NCI-H1694 (cell line): ENCODE measurements at places on chromosomes 11 and 22.

- DNase-seq, result no peak
Observed at GRCh38 chr11:46676436-46677158, 23.8 kb downstream of the ARHGAP1 start.

- DNase-seq, result no peak
Observed at GRCh38 chr11:12160680-12161079, 50.3 kb downstream of the MICAL2 start.

DNA sequence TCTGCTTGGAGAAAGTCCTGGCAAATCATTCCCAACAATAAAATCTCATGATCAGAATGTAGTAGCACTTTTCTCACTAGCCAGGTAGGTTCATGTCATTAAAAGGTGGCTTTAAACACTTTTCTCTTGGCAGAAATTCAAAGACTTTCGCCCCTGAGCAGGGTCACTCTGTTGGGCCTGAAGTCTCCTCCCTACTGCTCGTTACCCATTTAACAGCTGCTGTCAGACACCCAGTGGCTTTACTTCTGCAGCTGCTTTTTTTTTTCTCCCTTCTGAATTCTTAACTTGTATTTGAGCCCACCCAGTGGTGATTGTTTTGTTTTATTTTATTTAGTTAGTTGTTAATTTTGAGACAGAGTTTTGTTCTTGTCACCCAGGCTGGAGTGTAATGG, 25.0 kb downstream of the ARHGAP8 start:
- no peak for DNase-seq

DNA sequence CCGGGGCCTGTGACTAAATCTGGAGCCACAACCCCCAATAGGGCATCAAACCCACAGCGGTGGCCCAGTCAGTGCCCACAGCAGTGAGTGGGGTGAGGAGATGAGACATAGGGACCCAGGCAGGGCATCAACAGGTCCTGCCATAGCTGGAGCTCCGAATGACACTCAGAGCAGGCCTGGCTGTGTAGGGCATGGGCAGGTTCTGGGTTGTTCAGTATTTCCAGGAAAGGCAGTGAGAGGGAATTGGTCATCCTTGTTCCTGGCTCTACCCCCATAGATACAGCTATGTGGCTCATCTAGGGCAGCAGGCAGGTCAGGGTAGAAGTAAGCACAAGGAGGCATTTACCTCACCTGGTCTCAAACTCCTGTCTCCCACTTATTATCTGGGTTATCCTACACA, 126.6 kb downstream of the BUD13 start:
- DNase-seq, result no peak

- DNase-seq, result no peak
Observed at GRCh38 chr22:35155403-35156025, 89.6 kb downstream of the ISX start.

DNA sequence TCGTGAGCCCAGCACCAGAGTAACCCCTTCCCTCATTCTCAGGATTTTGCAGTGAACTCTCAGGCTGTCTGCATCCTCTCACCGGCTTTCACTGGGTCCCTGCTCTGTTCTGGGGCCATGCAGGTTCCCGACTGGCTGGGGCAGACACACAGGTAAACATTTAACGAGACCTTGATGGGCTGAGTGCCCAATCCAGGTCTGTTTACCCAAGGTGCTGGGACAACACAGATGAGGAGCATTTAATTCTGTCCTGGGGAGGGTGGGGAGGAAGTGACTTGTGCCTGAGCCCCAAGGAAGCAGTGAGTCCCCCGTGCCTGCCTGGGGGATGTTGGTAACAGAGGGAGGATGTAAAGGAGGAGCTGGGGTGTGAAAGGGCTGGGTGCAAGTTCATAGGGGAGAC, 4.4 kb downstream of the BIK start:
- DNase-seq, result no peak

GRCh38 chr11:121715405-121715804, 262.6 kb upstream of the SORL1-AS1 start:
- DNase-seq, result no peak

DNA sequence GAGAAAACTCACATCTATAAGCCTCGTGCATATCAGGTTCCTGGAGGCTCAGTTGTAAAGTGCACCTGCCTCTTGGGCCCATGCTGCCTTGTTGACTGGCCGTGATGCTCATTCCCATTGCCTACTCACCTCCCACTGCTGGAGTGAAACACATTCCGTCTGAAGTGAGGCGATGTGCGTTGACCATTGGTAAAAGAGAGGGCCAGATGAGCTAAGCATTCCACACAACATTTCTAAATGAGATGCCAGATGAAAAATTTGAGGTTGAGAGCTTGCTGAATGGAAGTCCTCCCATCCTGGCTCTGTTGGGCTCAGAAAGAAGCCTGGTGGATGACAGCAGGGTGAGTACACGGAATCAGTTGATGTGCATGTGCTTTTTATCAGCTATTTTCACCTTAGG, 8.6 kb upstream of the ADAMTS15 start:
- no peak for DNase-seq

GRCh38 chr22:47781024-47781423, 1018.6 kb downstream of the TBC1D22A start:
- DNase-seq, result no peak

DNA sequence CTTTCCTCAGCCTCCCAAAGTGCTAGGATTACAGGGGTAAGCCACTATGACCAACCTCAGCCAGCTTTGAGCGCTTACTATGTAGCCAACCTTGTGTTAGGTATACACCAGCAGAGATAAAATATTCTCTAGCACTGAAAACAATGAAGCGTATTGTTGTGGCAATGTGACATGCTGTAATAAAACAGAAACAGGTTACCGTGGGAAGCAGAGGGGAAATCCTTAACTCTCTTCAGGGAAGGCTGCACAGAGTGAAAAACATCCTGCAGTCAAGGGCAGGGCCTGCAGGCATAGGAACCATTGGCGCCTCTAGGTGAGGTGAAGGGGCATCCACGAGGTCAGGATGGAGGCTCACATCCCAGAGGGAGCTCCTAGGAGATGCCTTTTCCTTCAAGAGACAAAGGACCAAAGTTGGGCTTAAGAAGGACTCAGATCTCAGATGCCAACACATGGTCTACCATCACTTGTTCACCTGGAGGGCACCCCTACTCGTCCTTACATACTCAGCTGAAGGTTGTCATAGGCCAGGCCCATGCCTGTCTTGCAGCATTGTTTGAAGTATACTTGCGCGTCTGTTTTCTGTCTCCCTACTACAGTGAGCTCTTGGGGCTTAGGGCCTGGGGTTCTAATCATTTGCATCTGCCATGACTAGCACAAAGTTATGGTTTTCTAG, 8.0 kb downstream of the POLD4 start:
- no peak for DNase-seq

GRCh38 chr11:134151083-134151747, 72.6 kb downstream of the NCAPD3 start:
- no peak for DNase-seq

DNA sequence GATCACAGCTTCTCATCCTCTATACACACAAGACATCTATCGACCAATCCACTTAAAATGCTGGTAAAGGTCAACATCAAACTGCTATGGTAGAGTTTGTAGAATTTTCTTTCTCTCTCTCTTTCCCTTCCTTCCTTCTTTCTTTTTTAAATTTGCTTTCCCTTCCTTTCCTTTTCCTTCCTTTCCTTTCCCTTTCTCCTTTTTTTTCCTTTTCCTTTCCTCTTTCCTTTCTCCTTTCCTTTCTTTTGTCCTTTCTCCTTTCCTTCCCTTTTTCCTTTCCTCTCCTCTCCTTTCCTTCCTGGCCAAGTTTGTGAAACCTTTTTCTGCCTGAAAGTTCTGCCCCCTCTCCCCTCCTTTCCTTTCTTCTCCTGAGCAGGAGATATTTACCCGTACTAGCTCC, 3.1 kb downstream of the C11orf97 start:
- DNase-seq, result no peak

- no peak for DNase-seq
Observed at GRCh38 chr11:2277008-2277346, 6.6 kb upstream of the ASCL2 start.

DNA sequence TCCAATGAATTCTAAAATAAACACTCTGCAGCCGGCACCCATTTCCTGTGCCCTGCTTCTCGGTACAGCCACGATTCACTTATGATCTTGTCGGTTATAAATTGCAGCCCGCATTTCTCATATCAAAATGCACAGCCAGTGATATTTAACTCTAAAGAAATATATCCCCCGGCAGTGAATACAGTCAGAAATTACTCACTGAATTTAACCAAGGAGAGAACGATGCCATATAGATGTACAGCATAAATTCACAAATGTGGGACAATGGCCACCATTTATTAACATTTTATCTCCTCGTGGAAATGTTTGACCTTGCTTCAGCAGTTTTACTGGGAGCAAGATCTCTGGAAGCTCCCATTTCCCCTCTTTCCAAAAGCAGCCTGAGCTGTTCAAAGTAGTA, 1517.8 kb downstream of the BRD1 start:
- DNase-seq, result no peak

GRCh38 chr11:62169935-62170334, 20.1 kb upstream of the SCGB1D1 start:
- no peak for DNase-seq

DNA sequence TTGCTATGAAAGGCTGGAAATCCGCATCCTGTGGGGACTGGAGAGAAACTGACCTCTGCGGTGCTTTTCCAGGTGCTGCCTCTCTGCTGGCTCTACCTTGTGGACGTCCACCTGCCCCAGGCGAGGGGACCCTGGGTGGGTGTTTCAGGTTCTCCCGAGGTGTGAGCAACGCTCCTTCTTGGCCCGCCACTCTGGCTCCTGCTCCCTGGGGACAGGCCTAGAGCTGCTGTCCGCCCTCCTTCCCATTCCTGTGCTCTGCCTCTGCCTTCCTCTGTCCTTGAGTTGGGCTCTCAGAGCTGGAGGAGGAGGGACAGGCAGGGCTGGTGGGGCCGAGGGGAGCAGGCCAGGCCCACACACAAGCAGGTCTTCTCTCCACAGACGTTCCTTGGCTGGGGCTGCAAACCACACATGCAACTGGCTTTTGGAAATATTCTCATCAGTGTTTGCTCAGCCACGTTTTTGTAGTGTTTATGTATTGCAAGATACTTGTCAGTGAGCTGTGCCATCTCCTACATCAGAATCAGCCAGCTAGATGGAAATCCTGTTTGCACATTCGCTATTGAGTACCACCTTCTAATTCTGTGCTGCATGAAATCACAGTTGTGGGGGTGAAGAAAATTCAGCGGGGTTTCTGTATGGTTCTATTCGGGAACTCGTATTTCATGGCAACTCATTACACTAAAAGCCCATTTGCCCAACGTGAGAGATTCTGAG, 1115.0 kb downstream of the BRD1 start:
- no peak for DNase-seq

GRCh38 chr11:100624346-100624745, 62.7 kb upstream of the ARHGAP42 start:
- DNase-seq, result no peak

DNA sequence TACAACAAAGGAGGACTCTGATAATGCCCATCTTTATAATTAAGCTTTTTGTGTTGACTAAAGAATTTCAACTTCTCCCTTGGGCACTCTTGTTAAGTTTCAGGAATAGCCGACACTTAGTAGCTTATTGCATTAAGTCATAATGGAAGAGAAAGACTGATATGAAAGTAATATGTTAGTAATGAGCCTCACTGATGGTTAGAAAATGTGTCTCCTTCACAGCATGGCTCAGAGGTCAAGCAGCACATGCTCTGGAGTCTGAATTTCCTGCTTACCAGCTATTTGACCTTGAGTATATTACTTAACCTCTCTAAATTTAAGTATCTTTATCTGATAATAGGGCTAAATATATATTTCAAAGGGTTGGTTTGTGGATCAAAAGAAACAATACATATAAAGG, 39.0 kb downstream of the PDGFD start:
- DNase-seq, result no peak

DNA sequence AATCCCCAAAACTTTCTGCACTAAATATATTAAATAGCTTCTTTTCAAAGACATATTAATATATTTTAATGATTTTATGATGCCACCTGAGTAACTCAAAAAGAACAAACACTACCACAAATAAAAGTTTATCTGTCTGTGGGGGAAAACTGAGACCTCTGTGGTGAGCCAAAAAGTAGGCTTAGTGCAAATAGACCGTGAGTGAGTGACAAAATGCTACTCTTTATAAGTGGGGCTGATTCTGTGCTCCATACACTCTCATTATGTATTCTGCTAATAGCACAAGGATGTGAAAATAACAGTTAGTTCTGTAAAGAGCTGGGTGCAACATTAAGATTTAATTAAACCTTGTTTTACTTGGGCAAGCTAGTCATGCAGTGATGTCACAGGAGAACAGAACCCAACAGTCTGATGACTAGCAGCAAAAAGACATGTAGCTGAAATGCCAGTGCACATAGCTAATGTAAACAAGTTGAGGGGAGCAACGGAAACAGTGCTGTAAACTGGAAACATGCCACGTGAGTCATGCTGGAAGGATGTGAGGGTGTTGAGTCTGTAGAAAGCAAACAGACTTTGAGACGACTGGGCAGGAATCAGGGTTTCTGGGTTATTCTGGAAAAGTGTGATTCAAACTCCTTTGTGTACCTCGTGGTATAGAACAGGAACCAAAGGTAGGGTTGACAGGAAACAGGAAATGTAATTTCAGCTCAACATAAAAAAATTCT, 1130.4 kb downstream of the LRRC4C start:
- DNase-seq, result no peak
